ENCODE measurements at places on chromosomes 4 and X.
A peak's percentile ranks its signal among the peaks of the same experiment; 100 is the strongest.

- DNase-seq: no peak
Observed at GRCh38 chr4:65552057-65552456, 118.2 kb downstream of the EPHA5 start.

GRCh38 chr4:154502111-154502510 is 10.5 kb upstream of the DCHS2 start:
- DNase-seq: no peak

DNA sequence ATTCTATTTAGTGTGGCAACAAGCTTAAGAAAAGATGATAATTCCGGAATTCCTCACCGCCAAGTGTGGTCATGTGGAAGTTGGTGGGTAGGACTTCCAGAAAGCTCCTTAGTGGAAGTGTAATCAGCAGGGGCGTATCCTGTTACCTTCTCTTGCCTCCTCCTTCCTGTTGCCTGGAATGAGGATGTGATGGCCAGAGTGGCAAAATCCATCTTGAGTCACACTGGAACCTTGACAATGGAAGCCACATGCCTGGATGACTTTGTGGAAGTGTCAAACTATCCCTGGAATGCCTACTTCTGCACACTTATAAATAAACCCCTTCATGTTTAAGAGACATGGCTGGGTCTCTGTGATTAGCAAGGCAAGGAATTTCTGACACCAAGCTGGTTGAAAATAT is 191.0 kb downstream of the PRDM5 start:
- no peak for DNase-seq

GRCh38 chr4:25704516-25704915 is 48.9 kb downstream of the SLC34A2 start:
- DNase-seq: no peak

DNA sequence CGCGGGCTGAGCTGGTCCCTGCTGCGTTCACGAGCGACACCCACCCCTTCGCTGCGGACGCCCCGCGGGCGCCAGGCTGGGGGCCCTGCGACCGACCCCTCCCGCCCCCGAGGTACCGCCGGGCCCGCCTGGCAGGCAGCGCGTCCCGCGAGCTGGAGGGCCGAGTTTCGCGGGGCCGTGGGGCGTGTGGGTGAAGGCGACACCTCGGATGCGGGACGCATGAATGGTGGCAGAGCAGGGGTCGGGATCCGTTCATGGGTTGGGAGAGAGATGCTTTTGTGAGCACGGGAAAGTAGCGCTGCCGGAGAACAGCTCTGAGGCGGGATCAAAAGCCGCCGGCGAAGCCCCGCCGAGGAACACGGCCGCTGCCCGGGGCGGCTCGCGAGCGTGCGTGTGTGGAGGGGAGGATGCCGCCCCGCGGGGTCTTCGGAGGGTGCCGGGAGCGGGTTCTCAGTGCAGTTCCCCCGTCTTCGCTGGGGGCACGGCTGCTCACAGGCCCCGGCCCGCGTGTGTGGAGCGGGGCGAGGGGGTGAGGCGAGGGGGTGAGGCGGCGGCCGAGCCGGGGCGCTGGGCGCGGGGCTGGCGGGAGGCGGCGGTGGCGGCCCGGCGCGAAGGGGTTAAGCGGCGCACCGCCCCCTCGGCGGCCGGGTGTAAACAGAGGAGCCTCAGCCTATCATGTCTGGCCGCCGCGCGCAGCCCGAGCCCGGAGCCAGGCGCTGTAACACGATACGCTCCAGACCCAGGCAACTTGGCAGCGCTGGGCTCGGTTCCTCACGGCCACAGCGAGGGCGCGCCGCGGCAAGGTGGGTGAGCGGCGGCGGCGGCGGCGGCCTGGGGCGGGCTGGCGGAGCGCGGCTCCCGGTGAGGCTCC is 205.3 kb downstream of the TENM3 start:
- DNase-seq: peak; percentile 68

GRCh38 chr4:95295157-95295556 is 253.6 kb downstream of the UNC5C start:
- no peak for DNase-seq

DNA sequence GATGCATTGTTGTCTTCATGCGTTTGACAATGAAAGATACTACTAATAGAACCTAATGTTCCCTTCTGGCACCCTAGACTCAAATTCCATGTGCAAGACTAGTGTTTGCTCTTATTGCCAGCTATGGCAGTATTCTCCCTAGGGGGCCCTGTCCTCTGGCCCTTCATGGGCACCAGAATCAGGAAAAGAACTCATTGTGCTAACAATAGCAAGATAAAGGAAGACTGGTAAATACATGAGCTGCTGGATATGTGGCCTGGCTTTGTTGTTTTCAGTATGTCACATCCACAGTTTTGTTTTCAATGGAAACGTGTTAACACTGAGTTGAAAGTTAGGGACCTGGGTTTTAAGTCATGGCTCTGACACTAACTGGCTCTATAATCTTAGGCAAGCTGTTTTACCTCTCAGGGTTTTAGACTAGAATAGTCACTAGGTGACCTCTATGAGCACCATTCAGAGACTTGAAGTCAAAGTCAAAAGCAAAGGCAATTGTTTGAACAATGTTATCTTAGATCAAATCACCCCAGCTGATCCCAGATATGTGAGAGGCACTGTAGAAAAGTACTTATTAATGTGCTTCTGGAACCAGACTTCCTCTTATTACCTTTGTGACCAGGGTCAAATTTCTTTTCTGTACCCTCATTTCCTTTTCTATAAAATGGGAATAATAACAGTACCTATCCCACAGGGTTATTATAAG is 253.7 kb upstream of the DIAPH2 start:
- no peak for DNase-seq

DNA sequence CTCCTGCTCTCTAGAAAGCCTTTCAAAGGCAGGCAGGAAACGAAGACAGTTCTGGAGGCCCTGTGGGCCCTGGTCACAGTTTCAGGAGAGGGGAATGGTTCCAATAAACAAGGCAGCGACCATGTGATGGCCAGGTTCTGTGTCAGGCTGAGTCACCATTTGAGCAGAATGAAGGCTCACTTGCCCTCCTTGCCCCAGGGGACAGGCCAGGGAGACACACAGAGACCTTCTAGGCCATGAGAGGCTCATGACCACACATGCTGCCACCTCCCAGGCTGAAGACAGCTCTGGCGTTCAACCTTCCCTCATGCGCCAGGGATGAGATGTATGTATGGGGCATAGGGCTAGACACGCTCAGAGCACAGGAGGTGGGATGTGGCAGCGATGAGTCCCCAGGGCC is 22.9 kb upstream of the TRIM2 start:
- DNase-seq: no peak

- DNase-seq: no peak
Observed at GRCh38 chr4:7899184-7899869, 40.3 kb downstream of the AFAP1 start.

GRCh38 chrX:69163936-69164741 is 1.1 kb downstream of the PJA1 start:
- DNase-seq: no peak

GRCh38 chr4:143302536-143302935 is 34.1 kb upstream of the GAB1 start:
- no peak for DNase-seq

- DNase-seq: no peak
Observed at GRCh38 chr4:8917868-8918783, 46.5 kb upstream of the HMX1 start.

GRCh38 chr4:30718641-30719453 is 1.3 kb upstream of the PCDH7 start:
- DNase-seq: no peak

GRCh38 chr4:2066011-2066551 is 7.0 kb downstream of the NAT8L start:
- no peak for DNase-seq

DNA sequence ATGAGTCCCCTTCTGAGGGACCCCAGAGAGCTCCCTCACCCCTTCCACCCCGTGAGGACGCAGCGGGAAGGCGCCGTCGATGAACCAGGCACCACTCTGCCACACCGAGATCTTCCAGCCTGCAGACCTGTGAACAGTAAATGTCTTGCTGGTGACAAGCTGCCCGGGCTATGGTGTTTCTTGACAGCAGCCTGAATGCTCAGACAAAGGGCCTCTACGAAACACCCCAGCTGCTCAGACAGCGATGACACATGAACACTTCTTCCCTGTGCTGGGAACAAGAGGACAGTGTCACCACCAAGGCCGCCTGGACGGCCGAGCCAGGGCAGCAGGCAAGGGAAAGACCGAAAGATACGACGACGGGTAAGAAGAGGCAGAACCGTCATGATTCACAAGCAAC is 30.6 kb upstream of the GTPBP6 start:
- no peak for DNase-seq

DNA sequence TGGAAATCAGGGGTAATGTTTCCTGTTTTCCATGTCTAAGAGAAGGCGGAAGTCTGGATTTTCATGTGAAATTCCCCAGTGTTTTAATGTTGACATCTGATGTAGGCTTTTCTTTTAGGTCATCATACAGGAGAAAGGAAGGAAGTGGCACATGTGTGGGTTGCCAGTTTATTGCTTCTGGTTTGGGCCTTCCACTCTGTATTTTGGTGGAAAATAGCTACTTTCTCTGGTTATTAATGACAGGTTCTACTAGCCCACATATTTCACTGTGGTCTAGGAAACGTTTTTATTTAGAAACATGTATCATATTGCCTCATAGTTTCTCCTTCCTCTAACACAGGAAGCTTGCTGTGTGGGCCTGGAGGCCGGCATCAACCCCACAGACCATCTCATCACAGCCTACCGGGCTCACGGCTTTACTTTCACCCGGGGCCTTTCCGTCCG is 7.2 kb downstream of the PDHA1 start:
- DNase-seq: no peak

DNA sequence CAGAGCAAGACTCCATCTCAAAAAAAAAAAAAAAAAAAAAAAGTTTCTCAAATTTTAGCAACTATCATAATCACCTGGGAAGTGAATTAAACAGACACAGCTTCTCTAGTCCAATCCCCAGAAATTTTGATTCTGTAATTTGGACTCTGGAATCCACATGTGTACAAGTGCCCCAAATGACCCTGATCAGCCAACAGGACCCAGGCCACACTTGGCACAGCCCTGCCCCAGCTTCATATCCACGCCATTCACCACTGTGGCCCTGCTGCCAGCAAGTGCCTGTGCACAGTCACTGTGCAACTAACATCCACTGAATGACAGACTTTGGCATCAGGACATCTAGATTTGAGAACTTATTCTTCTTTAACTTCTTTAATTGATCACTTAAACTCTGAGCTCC is 14.1 kb upstream of the CXCL13 start:
- DNase-seq: no peak

- no peak for DNase-seq
Observed at GRCh38 chr4:118289794-118290193, 63.0 kb downstream of the PRSS12 start.

DNA sequence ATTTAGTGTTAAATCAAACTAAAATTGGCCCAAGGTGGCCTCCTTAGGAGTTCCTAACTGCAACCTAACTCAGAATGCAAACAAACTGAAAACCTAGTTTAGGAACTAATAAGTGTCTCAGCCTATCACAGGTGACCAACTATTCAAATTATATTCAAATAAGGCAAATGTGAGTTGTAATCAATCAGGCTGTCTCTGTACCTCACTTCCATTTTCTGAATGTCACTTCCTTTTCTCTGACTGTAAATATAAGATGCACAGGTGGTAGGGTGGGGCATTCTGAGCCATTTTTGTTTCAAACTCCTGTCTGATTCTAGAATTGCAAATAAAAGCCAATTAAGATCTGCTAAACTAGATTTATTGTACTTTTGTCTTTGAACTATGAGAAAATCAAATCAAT is 401.5 kb downstream of the PPP3CA start:
- DNase-seq: no peak

GRCh38 chrX:18465051-18465450 is 39.6 kb downstream of the CDKL5 start:
- DNase-seq: no peak

- no peak for DNase-seq
Observed at GRCh38 chr4:37998226-37998625, 38.0 kb downstream of the PTTG2 start.

DNA sequence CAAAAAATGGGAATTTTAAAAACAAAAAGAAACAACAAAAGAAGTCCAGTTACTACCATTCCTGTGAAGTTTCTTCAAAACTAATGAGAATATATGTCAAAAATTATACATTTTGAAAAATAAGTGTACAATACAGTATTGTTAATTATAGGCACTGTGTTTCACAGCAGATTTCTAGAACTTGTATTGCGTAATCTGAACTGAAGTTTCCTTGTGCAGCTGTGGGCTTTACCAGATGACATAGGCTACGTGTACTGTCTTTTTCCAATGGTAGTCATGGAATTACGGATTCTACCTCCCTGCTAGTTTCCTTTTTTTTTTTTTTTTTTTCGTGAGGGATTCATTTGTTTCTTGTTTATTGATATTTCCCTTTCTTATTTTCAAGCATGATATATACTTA is 113.8 kb upstream of the GABRA2 start:
- DNase-seq: no peak

GRCh38 chrX:23756165-23756564 is 13.1 kb upstream of the ACOT9 start:
- DNase-seq: no peak

- no peak for DNase-seq
Observed at GRCh38 chr4:121156822-121157769, 7.0 kb downstream of the TNIP3 start.

DNA sequence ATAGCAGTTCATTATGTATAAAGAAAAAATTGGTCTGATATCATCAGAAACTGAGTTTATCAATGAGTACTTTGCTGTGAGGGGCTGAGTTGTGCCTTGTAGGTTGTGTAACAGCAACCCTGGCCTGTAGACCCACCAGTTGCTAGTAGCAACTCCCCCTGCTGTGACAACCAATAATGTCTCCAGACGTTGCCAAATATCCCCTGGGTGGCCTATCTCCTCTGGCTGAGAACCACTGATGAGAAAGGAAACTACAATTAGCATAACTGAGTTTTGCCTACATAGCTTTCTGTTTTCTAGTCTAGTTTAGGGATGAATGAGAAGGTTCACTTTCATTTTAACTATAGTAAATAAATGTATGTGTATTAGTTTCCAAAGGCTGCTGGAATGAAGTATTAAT is 234.1 kb downstream of the CPE start:
- DNase-seq: no peak

DNA sequence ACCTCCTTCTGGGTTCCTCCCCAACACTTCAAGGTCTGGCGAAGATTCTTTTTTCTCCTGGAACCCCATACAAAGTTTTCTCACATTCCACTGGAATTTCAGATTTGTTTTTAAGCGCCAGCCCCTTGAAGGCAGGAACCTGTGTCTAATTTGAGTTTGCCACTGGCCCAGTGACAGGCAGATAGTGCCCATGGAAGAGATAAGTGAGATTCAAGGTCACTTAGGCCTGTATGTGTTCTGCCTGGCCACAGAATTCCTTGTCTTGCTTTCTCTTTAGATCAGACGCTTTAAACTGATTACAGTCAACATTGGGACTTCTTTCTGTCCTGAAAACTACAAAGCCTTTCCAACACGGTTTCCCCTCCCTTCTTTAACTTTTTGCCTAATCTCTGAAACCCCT is 11.2 kb downstream of the ATOH1 start:
- no peak for DNase-seq

DNA sequence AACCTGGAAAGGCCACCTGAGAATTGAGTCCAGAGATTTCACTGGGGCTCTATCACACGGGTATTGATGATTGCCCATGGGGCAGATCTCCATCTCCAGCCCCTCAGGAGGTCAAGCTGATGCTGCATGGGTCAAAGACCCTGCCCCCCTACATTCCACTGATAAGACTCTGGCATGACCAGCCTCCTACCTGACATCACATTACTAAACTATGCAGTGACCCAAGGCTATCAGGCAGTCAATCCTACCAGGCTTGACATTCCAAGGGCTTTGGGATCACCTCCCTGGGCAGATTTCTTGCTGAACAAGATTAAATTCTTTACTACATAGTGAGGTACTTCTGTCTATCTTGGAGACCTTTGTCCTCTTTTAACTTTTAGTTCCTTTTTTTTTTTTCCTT is 192.7 kb upstream of the STS start:
- no peak for DNase-seq

Measured in iPS DF 19.7 (cell line).